MV-4-11 (cell line): ENCODE measurements at places on chromosomes 12 and 14.
A peak's percentile ranks its signal among the peaks of the same experiment; 100 is the strongest.

- no peak for DNase-seq
Measured at GRCh38 chr14:52068615-52069306, at the start of gene NID2. Gene NID2 (minus strand): TSS chr14:52069059. CDS start chr14:52068994, 65 bp downstream.

DNA sequence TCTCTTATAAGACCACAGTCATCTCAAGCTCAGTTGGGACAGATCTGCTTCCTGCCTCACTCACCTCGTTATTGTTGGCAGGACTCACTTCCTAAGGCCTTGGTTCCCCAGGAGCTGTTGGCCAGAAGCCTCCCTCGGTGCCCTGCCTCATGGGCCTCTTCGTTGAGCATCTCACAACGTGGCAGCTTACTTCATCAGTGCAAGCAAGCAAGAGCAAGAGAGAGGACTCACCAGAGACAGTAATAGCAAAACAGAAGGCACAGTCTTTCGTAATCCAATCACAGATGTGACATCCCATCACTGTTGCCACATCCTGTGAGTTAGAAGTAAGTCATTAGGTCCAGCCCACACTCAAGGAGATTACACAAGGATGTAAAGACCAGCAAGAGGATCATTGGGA lies 5.1 kb upstream of the NUMB start:
- DNase-seq = peak; percentile 100

DNA sequence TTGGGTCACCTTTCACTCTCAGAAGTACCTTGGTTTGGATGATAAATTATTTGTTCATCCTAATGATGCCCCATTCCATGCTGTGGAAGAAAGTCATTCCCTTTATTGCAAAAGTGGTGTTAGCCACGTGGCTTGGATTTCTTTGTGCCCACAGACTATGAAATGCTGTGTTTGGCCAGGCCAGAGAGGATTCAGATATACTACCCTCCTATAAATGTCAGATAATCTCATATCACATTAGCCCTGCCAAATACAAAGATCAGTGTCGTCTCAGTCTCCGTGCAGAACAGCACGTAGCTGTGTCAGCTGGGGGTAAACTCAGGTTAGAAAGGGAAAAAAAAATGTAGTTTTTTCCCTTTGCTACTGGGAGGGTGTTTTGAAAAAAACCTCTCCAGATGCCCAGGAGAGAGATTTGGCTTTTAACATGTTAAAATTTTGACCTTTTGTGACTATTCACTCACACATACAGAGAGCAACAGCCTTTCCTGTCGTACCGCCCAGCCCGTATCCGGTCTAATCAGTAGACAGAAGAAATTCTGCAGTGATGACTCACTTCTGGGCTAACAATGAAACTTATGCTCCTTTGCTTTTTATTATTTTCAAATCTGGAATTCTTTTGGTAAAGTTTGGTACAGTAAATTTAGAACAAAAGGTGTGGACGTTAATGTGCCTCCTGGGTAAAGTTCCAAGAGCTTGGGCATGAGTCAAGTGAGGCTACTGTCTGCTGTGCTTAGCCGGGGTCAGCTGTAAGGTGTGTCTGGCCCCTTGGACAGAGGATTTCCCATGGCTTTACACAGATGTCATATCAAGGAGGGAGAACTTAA lies 8.5 kb upstream of the PTPRB start:
- DNase-seq = no peak

GRCh38 chr12:83514372-83514771 lies 827.7 kb downstream of the TMTC2 start:
- DNase-seq = no peak

DNA sequence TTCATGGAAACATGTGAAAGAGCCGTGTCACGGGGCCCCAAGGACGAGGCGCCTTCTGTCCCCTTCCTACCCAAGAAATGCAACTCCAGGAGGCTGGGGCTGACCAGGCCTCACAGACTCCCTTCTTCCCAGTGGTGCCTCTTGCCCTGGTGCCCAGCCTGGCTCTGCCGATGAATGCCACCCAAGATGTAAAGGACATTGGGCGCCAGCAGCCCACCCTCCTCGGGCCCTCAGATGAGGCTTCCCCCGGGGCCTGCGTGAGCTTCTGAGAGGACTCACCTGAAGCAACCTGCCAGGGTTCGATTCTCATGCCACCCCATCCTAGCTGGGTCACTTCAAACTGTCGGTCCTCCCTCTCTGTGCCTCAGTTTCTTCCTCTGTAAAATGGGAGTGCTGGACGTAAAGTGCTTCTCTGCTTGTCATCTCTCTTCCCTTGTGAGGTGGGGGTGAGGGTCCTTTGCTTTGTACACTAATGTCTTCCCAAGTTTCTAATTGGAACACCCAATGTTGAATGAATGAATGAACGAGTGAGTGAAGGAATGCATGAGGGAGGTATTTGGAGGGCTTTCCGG lies 10.8 kb downstream of the FAM222A start:
- no peak for DNase-seq
